ENCODE measurements at places on chromosomes 12 and 14. TPM values are rescaled to one million over a fixed set of nuclear protein-coding genes. Genes with fewer than 3 reads are reported as not detected.

CLEC6A gene
- not detected for total RNA-seq

CISTR gene
- not detected for total RNA-seq

DLGAP5 gene
- 90.2 TPM for total RNA-seq

REC8 gene
- 48.7 TPM for total RNA-seq

NPFF gene
- not detected for total RNA-seq

YEATS4 gene
- total RNA-seq: 34.2 TPM

PSMA6 gene
- 408 TPM for total RNA-seq

OR6C75 gene
- not detected for total RNA-seq

CLEC4D gene
- not detected for total RNA-seq

CLEC4C gene
- not detected for total RNA-seq

ACVRL1 gene
- not detected for total RNA-seq

WNT1 gene
- not detected for total RNA-seq

CPM gene
- 55.9 TPM for total RNA-seq

KCNJ8 gene
- not detected for total RNA-seq

FOXA1 gene
- 0.16 TPM for total RNA-seq

ARHGDIB gene
- 811 TPM for total RNA-seq

CD163 gene
- not detected for total RNA-seq

PPP1CC gene
- 190 TPM for total RNA-seq

GDF3 gene
- not detected for total RNA-seq

POC1B gene
- total RNA-seq: 18.3 TPM

TIGAR gene
- 17.0 TPM for total RNA-seq

ESRRB gene
- total RNA-seq: 0.21 TPM

SDR9C7 gene
- not detected for total RNA-seq

SPATA7 gene
- 2.3 TPM for total RNA-seq

BATF gene
- total RNA-seq: 165 TPM

ASCL1 gene
- not detected for total RNA-seq

PEBP1 gene
- 89.2 TPM for total RNA-seq
